ENCODE measurements at places on chromosomes 1 and 21. TPM values are rescaled to one million over a fixed set of nuclear protein-coding genes. Genes with fewer than 3 reads are reported as not detected.
A peak's percentile ranks its signal among the peaks of the same experiment; 100 is the strongest.

DNA sequence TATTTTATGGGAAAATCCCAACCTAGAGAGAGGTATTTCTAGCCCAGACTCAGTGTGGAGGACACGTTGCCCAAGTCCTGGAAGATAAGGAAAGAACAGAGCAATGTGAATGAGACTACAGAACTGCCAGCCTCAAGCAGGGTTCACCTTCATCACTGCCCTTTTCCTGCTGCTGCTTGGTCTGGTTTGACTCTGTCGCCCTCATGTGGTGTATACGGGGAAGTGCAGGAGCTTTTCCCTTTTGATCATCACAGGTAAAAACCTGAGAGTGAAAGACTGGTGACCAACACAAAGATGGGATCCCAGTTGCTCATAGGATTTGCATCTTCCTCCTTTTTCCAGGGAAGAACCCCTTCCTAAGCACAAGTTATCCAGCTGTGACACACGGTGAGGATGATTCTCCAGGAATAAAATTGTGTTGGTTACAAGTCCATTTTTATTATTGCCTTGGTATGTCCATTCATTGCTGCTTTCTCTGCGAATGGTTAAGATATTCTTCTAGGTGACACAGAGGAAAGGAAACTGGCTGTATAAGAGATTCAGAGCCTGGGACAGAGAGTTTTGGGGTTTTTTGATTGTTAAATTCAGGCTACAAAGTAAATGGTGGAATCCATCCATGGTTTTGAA, 89.5 kb upstream of the CD53 start:
- DNase-seq: peak; percentile 50

DNA sequence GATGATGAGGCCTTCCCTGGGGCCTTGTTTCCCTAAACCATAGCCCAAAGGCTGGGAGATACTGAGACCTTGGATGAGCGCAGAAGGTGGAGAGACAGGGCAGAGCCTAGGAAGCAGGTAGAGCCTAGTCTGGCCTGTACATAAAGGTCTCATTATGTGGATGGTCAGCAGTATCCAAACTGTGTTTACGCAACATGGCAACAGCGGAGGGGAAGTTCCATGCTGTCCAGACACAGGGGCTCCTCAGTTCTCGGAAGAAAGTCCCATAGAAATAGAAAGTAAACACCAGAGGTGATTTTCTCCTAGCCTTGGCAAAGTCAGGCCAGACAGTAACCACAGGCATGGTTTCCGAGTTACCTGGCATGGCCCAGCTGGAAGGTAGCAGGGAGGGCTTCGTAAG, 42.1 kb upstream of the MPZL1 start:
- no peak for DNase-seq

DNA sequence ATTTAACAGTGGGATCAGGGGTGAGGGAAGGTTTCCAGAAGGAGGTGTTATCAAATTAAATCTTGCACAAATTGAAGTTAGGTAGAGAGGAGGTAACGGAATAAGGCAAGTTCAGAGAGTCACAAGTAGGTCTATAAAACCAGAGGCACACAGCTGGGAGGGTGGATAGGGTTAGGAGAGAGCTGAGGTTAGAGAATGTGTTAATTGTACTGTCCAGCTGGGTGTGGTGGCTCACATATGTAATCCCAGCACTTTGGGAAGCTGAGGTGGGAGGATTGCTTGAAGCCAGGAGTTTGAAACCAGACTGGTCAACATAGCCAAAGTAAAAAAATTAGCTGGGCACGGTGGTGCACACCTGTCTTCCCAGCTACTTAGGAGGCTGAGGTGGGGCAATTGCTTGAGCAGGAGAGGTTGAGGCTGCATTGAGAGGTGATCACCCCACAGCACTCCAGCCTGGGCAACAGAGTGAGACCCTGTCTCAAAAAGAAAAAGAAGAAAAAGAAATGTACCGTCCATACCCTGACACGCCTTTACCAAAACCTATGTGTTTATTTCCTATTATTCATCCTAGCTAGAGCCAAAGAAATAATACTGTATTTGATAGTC, 20.2 kb downstream of the SPATA45 start:
- DNase-seq: no peak

DNA sequence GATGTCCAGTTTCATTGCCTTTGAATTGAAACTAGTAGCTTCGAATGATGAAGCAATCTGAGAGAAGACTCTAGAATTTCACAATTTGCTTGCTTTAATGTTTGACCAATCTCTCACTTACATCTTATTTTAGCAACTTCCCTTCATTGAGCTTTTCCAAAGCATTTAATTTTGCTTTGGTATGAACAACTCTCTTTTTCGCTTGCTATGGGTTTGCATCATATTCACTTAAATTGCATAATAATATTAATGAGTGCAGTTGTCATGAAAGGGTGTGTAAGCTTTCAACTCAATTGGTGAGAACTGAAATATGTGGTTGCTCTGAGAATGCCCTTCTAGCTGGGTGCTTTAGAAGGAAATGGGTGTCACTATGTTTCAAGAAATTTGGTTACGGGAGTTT, 309.2 kb downstream of the HLX start:
- DNase-seq: no peak

- DNase-seq: no peak
Measured at GRCh38 chr1:107889524-107889923, 75.5 kb downstream of the VAV3 start.

DNA sequence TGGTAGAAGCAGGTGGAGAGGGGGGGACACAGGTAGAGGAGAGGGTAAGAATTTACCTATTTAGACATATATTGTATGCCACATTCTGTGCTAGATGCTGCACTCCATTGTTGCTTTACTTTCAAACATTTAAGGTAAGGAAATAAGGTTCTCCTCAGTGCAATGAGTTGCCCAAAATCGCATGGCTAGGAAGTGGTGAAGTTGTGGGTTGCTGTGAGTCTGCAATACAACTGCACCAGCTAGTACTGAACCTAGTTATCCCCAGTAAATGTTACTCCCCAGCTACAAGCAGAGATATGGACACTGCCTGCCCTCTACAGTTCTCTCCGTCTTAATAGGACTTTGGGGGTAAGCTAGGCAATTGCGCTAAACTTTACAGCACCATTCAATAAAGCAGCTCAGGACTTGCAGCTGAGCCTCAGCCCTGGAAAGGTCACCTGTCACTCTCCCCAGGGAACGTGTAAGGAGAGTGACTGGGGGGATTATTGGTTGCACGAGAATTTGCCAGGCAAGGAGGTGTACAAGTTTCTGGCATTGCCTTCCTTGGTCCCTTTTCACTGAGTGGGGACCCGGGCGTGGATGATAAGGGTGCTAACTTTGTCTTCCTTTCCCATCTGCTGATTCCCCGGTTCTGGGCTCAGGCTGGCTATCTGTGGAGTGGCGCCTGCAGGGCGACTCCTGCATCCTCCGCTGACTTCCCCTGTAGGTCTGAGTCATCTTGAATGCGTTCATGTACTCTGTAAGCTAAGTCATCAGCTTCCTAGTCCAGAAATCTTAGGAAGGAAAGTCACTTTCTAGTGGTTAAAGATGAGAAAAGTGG, 71.3 kb upstream of the CNTN2 start:
- peak; percentile 63 for DNase-seq

- DNase-seq: no peak
Measured at GRCh38 chr1:59510249-59510648, 213.4 kb downstream of the FGGY start.

GRCh38 chr1:244980605-244981004, 116.3 kb upstream of the HNRNPU start:
- DNase-seq: no peak

DNA sequence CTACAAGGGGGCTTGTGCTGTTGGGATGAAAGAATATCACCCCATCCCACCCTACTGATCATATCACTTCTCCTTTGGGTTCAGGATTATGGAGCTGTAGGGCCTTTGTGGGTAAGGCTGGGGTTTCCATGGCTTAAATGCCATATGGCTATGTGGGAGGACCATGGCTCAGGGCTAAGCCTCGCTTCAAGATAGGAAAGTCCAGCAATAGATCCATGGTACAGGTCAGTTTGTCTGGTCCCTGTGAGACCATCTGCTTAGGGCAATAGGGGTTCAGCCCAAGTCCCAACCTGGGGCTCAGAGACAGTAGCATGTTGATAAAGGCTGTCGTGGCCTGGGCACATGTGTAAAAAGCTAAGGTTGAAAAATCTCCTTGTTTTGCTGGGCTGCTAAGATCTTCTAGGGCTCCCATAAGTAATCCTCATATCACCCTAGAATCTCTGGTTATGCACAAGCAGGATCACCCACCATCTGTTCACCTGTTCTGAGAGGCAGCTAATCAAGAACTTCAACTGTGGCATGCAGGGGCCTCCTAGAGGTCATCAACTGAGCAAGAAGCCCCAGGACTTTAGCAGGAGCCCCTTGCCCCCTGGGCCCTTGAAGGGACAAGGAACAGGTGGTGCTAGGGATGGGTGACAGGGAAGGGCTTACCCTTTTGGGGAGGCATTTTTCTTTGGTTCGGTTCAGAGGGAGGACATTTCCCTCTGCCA, 66.5 kb downstream of the UBE2T start:
- DNase-seq: no peak

DNA sequence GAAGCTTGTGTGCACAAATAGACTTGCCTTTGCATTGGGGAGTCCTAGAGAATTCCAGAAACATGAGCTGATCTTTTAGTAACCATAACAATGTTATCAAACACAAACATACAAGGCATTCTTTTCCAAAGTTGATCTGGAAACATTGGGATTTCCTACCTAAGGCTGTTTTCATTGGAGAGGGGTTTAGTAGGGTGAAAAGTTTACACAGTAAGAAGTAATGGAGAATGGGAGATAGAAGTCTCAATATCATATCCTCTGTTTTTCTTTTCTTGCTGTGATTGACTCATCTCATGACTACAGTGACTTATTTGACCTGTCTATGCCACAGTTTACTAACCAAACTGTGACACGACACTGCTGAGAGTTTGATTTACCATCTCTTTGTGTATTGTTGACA, 65.6 kb upstream of the PLA2G4A start:
- DNase-seq: peak; percentile 83

- DNase-seq: no peak
Measured at GRCh38 chr1:61591351-61591750, 133.6 kb downstream of the TM2D1 start.

DNA sequence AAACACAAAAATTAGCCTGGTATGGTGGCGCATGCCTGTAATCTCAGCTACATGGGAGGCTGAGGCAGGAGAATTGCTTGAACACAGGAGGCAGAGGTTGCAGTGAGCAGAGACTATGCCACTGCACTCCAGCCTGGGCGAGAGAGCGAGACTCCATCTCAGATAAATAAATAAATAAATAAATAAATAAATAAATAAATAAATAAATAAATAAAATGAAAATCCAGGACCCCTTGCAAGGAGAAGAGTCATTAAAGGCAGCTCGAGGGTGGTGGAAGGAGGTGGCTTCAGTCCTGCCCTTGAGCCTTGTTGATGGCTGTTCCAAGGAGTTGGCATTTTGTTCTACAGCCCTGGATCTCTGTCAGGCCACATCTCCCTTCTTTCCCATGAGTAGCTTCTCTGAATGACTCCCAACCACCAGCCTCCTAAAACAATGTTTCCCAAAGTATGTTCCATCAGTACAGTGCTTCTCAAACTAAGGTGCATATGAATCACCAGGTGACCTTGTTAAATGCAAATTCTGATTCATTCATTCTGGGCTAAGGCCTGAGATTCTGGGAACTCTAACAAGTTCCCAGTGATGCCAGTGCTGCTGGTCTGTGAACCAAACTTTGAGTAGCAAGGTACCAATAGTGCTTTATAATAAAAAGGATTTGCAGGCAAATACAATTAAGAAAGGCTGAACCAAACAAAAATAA, 99.0 kb downstream of the KCNN3 start:
- no peak for DNase-seq

DNA sequence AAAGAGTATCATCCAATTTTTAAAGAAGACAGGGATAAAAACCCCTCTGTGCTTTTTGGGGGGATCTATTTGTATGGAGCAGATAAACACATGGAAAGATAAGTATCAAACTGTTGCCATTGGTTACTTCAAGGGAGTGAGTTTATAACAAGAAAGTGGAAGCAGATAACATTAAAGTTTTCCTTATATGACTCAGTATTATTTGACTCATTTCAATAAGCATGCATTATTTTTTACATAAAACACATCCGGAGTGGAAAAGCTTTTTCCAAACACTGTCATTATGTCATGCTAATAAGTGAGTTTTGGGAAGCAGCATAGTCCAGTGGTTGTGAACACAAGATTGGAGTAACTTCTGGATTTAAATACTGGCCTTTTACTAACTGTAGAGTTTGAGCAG, 452.2 kb downstream of the LTN1 start:
- peak; percentile 89 for DNase-seq

GRCh38 chr1:39129514-39129913, 75.0 kb upstream of the MACF1 start:
- peak; percentile 58 for DNase-seq

DNA sequence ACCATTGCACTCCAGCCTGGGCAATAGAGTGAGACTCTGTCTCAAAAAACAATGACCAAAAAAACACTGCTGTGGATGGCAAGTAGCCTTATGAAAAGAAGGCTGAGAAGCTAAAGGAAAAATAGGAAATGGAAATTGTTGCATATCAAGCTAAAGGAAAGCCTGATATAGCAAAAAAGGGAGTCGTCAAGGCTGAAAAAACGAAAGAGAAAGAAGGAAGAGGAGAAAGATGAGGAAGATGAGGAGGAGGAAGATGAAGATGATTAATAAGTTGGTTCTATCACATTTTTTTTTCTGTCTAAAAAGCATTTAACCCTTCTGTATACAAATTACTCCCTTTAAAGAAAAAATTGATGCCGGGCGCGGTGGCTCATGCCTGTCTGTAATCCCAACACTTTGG, 10.2 kb upstream of the PRDX1 start:
- DNase-seq: no peak

- no peak for DNase-seq
Measured at GRCh38 chr1:218254296-218254946, 30.7 kb upstream of the RRP15 start.

GRCh38 chr1:247228133-247228532, 27.7 kb upstream of the VN1R5 start:
- peak; percentile 45 for DNase-seq

DNA sequence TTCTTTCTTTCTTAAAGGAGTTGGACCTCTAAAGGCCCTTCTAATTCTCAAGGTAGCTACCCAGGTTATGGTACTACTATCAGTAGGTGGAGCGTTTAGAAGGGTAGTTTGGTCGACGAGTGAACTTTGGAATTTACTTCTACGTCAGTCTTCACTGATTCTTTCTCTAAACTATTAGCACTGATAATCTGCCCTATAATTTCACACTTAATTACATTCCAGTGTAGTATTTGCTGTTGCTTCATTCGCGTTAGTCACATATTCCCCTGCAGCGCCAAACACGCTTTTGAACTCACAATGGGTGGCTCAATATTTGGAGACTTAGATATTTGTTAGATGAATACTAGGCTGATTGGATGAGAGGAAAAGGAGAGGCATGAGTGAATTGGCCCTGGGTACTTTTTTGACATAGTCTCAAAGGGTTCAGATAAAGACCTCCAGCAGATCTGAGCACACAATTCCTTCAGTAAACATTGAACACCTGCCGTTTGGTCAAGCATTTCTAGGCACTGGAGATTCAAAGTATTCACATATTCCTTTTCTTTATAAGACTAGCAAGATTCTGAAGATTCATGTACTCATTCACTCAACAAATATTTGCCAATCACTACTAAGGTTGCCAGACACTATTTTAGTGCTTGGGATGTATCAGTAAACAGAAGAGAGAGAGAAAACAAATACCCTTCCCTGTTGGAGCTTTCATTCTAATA, 929 bp upstream of the FOXJ3 start:
- peak; percentile 45 for DNase-seq

GRCh38 chr1:163842571-163842970, 520.8 kb downstream of the NUF2 start:
- DNase-seq: no peak

GRCh38 chr1:86914601-86914997, at the start of gene HS2ST1:
HS2ST1 (plus strand) TSS chr1:86914635.
- DNase-seq: no peak

Gene MAN1C1
- 2.5 TPM for total RNA-seq

Gene NBPF4
- not detected for total RNA-seq

Gene C1orf53
- total RNA-seq: 4.2 TPM

Gene USH2A
- under 0.01 TPM for total RNA-seq

Gene RHBDL2
- 0.36 TPM for total RNA-seq

Measured in IMR-90 (cell line).